ENCODE measurements at places on chromosomes 3 and 15.

DNA sequence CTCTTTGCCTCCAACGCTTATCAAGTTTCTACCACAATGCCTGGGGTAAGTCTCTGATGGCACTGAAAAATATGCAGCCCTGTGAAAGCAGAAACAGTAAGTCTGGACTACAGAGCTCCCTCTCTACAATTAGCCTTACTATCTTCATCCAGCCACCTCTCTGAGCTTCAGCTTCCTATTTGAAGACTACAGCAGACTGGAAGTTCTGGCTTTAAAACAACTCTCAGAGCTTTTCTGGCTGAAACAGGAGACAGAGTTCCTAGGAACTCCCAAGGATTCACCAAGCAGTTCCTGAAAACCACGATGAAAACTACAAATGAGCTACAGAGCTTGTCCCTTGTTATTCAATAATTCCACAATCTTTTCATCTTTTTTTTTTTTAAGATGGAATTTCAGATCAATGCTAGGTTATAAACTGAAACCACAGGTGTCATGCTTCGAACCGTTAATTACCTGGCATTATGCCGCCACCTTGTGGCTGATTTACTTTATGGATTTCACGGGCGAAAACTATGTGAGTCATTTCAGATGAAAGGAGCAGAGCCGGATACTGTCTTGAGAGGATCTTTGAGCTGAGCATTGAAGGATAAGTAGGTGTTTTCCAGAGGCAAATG, 3.9 kb downstream of the CRYGS start:
- no peak for DNase-seq

GRCh38 chr3:194166682-194167479, 30.9 kb downstream of the HES1 start:
- DNase-seq = no peak

DNA sequence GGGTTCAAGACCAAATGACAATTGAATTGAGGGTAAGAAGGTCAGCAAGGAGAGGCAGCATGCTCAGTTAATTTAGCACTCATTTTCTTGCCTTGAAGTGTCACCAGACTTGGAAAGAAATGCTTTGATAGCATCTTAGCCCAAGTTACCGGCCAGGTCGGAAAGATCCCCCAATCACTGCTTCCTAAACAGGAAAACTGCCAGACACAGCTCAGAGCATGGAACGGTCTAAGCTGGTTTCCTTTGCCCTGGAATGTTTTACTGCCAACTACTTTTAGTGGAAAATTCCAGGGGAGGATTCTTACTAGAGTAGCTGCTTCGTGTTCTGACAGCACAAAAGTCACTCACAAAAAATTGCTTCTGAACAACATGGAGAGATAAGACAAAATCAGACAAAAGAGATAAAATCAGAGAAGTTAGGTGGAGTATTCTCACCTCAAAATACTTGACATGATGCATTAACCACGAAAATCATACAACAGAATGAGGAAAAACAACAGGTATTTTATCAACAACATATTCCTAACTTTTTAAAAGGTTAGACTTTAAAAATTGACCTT, 65.5 kb downstream of the CCR4 start:
- DNase-seq = no peak

GRCh38 chr3:54531741-54532140, 396.1 kb downstream of the LRTM1 start:
- no peak for DNase-seq

DNA sequence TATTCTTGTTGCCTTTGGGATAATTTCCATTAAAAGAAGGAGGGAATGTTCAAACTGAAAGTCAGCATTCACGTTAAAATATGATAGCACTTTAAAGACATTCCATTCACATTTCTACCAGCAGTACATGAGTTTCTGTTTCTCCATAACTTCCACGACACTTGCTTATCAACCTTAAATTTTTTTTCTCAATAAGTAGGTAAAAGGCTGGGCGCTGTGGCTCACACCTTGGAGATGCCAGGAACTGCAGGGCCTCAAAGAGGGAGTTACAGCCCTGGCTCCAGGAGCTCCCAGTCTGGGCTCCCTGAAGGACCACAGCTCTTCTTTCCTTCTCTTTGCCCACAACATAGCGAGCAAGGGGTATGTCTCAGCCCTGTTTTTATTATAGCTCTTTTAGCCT, 42.9 kb upstream of the PRR23C start:
- no peak for DNase-seq

DNA sequence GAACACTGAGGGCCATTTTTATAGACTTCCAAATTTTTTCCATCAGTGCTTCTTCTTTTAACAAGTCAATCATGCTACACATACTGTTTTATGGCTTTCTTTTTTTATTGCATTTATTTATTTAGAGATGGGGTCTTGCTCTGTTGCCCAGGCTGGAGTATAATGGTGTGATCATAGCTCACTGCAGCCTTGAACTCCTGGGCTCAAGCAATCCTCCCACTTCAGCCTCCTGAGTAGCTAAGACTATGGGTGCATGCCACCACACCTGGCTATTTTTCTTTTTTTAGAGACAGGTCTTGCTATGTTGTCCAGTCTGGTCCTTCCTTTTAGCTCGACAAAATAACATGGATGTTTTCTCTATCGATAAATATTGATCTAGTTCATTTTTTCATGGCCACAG, 425.8 kb upstream of the WNT5A start:
- no peak for DNase-seq

GRCh38 chr3:108409800-108410178, 100.6 kb downstream of the MYH15 start:
- DNase-seq = no peak

DNA sequence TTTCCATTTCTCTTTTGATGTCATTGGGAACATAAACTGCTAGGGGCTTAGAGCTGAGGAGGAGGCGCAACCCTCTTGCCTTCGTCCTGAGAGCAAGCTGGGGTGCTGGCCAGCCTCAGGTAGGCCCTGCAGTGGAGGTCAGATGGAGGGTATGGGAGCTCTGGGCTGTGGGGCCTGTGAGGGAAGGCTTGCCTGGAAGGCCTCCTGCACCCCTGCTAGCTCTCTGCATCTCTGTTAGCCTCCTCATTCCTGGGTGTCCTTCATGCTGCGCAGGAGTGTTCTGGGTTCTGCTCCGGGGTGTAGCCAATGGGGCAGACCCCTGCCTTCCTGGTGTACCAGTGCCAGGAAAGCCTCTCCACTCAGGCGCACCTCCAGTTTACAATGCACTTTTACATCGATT, 11.8 kb downstream of the GP5 start:
- no peak for DNase-seq

DNA sequence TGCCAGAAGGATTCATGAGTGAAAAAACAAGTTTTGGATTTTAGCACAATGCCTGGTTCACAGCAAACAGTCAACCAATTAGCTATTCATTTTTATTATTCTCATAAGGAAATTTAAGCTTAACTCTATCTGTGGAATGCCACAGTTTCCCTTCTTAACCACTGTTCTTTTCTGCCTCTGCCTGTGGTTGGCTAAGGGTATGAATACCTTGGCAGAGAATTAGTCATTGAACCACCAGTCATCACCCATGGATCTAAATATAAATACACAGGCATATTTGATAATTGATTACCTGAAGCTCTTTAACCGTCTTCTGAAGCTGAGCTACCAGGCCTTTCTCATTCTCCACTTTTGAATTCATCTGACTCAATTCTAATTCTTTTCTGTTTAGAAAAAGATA, 79.9 kb downstream of the MYH15 start:
- DNase-seq = no peak

- no peak for DNase-seq
Observed at GRCh38 chr3:141380987-141381386, 12.7 kb downstream of the ZBTB38 start.

DNA sequence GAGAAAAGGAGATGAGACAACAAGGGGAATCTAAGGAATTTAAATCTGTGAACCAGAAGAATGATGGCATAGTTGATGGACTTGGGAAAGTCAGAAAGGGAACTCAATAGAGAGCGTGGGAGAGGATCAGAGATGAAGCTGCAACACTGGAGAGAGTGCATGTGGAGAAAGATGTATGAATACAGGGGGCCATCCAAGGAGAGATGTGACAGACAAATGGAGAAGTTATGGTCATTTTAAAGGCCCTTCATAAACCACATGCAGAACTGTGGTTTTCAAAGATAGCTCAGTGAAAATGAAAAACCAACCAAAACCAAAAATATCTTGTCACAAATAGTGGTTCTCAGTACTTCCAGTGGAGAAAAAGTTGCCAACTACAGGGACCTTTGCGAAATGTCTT, 265.2 kb downstream of the SUCLG2 start:
- no peak for DNase-seq

- DNase-seq = no peak
Observed at GRCh38 chr15:42584031-42584765, 8.8 kb downstream of the STARD9 start.

DNA sequence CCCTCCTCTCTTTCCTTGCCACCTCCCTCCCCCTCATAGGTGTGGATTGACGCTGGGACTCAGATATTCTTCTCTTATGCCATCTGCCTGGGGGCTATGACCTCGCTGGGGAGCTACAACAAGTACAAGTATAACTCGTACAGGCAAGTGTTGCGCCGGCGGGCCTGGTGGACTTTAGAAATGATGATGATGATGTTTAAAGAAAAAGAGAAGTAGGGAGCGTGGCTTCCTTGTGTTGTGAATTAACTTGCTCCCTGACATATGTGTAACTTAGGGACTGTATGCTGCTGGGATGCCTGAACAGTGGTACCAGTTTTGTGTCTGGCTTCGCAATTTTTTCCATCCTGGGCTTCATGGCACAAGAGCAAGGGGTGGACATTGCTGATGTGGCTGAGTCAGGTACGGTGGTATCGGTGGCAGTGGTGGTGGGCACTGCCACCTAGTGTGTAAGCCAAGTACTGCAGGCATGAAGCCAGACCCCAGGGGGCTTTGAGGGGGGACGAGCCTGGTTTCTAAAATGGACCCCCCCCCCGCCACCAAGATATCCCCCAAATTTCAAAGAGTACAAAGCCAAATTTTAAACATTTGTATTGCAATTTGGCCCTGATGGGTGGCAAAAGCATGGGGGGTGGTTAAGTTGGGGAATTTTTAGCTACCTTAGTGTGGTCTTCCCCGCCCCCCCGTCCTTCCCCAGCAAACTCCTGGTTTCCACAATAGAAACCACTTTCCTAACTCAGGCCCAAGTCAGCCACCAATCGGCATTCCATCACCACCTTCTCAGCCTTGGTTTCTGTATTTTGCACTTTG, 65.6 kb downstream of the SLC6A6 start:
- DNase-seq = no peak

- no peak for DNase-seq
Observed at GRCh38 chr3:195405651-195406050, 37.2 kb downstream of the ACAP2 start.

DNA sequence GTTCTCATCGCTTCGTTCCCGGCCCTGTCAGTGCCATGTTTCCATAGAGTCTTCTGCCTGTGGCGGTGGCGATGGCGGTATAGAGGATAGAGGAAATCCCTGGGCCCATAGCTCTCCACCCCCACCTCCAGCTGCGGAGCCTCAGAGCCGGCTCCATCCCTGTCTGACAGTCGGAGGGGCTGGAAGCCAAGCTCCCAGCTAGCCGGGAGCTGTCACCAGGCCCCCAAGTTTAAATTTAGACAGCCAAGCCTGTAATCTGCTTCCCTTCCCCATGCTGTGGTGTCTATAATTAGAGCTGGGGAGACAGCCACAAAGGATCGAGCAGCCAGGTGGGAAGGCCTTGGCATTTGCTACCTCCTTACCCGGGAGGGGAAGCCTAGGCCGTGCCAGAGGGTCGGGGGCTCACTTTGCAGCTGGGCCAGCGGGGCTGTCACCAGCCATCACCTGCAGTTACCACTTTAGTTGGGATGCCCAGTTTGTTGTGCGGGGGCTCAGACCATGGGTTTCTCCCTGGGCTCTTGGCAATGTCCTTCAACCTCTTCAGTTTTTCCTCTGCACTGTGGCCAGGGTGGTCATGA, 56.3 kb upstream of the SEC13 start:
- no peak for DNase-seq

DNA sequence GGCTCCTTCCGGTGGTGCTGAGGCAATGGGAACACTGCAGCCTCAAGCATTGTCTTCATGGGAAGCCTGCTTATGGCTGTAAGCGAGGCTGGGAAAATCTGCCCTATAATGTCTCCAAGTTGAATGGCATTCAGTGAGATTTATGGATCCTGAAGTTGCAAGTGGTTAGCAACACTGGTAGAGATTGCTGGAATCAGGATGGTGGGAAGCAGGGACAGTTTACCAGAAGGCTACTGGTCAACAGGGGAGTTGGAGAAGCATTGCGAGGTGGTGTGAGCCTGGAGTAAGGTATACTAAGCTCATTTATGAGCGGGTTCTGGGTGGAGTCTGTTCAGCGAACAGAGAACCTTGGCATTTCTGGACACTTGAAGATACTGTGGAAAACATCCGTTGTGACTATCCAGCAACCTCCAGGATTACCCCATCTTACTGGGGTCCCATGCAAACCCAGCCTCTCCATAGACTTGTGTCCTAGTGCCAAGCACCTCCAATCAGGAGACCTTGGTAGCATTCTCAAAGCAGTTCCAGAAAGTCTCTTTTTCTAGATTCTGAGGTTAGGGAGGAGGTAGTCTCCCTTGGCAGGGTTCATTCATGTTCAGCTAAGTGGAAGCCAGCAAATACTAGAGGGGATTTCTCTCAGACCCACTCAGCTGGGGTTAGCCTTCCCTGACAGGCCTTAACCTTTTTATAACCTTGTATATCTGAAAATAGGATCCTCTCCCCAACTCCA, 7.3 kb downstream of the RPSA start:
- no peak for DNase-seq

GRCh38 chr3:43879166-43879565, 188.4 kb downstream of the ABHD5 start:
- DNase-seq = peak; percentile 46

DNA sequence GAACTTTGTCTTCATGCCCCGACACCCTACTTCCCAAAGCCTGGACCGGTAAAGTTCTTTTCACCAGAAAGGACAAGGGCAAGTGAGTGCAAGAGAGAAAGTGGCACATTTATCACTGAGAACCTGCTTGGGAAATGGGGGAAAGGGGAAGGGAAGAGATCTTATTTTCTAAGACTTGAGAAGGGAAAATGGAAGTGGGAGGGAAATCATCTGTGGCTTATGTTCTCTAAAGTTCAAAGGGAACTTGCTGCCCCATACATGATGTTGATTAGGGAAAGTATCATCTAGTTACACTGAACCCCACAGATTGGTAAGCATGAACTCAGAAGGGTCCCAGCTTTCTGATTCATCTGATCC, 199.5 kb upstream of the LPP start:
- DNase-seq = no peak

- DNase-seq = no peak
Observed at GRCh38 chr15:72200395-72201237, 3.0 kb upstream of the GRAMD2A start.

DNA sequence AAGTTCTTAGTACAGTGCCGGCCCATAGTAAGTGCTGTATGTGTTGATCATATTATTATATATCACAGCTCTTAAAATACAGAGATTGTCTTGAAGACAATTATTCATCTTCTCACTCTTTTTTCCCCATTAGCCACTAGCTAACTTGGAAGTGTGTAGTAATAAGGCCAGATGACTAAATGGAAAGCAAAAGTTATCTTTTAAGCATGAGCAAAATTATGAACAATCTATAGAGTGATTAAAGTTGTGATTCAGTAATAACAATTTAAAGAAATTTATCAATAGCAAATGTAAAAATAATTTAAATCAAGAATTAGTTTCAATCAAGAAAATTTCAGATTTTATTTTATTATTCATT, 630.9 kb upstream of the TBL1XR1 start:
- DNase-seq = no peak
